ENCODE measurements at places on chromosomes 4 and X. TPM values are rescaled to one million over a fixed set of nuclear protein-coding genes. Genes with fewer than 3 reads are reported as not detected.

Gene SNCA
- 27.3 TPM for total RNA-seq

Gene ASB9
- 0.27 TPM for total RNA-seq

Gene MMAA
- total RNA-seq, result 10.4 TPM

Gene CLGN
- total RNA-seq, result 1.1 TPM

Gene ARMCX4
- 9.6 TPM for total RNA-seq

Gene PYURF
- total RNA-seq, result 51.6 TPM

Data from astrocyte (in vitro differentiated cells and primary cell).